ENCODE measurements at places on chromosomes 3 and 15. TPM values are rescaled to one million over a fixed set of nuclear protein-coding genes. Genes with fewer than 3 reads are reported as not detected.

DNA sequence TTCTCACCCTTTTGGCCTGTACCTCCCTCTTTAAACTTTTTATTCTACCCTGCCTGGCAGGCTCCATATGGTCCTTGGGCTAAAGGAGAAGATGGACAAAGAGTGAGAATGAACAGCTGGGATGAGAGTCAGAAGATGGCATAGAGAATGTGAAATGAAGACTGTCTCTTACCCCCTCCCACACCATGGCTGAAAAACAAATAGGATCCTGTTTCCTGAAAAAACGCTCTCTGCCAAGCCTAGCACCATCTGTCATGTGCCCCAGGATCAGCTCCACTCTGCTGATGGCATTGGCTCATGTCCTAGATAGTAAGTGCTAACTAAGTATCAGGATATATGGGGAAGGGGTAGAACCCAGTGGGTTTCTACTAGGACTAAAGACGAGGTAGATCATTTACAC lies 238.6 kb downstream of the MEX3B start:
- DNase-seq = no peak

DNA sequence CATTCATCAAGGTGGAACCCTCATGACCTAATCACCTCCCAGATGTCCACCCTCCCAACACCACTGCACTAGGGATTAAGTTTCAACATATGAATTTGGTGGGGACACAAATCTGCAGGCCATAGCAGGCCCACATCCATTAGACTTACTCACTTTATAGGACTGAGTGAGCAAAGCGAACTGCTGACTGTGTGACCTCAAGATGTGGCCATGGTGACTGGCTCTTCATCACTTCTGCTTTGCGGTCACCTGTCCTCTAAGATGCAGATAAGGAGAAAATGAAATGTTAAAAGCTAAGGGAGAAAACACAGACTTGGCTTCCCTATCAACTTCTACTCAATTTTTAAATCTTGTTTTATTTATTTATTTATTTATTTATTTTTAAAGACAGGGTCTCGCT lies 14.5 kb upstream of the DCP1A start:
- no peak for DNase-seq

- DNase-seq = no peak
These were observed 48.9 kb downstream of the SSUH2 start for GRCh38 chr3:8595695-8596115.

DNA sequence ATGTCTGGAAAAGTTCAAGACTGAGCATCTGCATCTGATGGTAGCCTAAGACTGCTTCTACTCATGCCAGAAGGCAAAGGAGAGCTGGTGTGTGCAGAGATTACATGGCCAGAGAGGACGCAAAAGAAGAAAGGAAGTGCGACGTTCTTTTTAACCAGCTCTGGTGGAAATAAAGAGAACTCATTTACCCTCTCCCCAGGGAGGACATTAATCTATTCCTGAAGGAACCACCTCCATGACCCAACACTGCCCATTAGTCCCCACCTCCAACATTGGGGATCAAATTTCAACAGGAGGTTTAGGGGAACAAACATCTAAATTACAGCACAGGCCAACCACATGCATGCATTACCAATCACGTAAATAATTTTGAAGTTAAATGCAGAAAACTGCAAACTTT lies 1.5 kb upstream of the NCK1 start:
- DNase-seq = no peak

DNA sequence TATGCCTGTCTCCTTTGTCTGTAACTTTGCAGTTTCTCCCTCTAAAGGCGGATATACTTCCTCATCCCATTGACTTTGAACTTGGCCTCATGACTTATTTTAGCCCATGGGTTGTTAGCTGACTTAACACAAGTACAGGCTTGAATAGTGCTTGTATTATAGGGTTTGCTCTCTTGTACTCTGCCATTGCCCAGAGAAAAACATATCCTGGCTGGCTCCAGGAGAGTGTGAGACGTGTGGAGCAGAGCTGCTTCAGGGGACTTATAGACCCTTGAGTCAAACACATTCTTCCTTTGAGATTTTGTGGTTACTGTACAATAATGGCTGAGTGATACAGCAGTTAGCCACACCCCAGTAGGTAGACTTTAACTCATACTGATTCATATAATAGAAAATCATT lies 124.0 kb downstream of the RAP2B start:
- DNase-seq = no peak

- DNase-seq = no peak
These were observed 6.3 kb upstream of the CDC25A start for GRCh38 chr3:48194446-48195071.

DNA sequence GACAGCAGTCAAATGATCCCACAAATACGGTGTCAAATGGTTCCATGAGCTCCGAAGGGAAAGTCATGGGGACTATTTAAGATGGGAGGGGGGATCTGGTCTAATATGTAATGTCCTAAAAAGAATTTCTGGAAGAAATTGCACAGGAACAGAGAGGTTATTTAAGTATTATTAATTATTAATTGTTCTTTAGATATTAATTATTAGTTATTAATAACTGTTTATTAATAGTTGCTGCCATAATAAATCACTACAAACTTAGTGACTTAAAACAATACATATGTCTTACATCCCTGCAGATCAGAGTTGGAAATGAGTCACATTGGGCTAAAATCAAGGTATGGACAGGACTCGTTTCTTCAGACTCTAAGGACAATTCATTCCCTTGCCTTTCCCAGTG lies 588.2 kb upstream of the NR2F2 start:
- DNase-seq = no peak

DNA sequence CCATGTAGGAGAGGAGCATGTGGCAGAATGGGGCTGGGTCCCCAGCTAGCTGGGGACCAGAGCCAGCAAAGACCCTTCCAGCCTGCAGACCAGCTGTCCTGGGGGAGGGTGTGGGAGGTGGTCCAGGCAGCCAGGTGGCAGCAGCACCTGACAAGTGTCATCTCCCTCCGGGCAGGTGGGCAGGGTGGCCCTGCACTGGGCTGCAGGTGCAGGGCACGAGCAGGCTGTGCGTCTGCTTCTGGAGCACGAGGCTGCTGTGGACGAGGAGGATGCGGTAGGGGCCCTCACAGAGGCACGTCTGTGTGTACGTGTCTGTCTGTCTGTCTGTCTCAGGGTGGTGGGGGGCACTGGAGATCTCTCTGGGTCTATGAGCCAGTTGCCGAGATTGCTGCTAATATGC lies 5.5 kb downstream of the ANKDD1A start:
- no peak for DNase-seq

GRCh38 chr3:30855400-30856292 lies 38.8 kb downstream of the GADL1 start:
- DNase-seq = no peak

GRCh38 chr3:20394243-20394642 lies 208.2 kb upstream of the SGO1 start:
- no peak for DNase-seq

The MOBP gene
- not detected for total RNA-seq

The DNAH12 gene
- total RNA-seq = not detected

All from epithelial cell of proximal tubule (primary cell).